ENCODE measurements at places on chromosomes 4 and X.

DNA sequence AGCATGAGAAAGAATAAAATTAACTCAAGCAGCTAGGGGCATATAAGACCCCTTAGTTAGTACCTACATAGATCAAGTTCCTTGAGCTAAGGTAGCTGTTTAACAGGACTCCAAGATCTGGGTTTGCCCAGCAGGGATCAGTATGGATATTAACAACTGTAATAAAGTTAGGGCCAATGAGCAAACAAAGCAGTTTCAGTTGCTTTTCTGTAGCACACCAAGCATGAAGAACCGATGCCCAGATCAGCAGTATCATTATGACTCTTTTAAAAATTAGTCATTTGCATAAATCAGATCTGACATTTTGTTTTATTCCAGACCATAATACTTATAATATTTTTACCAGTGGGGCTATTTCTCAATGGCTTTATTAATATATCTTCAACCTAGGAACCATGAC is 80.9 kb downstream of the C4orf33 start:
- no peak for DNase-seq

- DNase-seq: no peak
Observed at GRCh38 chr4:2689825-2690700, 66.1 kb downstream of the TNIP2 start.

- no peak for DNase-seq
Observed at GRCh38 chr4:121472937-121473721, 92.3 kb upstream of the QRFPR start.

DNA sequence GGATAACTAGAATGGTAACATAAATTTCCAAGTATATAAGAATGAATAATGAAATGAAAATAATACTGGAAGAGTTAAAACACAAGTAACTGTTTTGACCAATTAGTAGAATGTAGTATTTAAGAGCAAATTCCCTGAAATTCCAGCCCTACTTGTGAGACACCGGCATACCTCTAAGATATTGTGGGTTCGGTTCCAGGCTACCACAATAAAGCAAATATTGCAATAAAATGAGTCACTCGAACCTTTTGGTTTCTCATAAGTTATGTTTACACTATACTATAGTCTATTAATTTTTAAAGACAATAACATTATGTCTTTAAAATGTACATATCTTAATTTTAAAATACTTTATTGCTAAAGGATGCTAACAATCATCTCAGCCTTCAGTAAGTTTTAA is 15.2 kb upstream of the IQCM start:
- no peak for DNase-seq

- no peak for DNase-seq
Observed at GRCh38 chrX:34657726-34658070, 613 bp upstream of the TMEM47 start.

- DNase-seq: no peak
Observed at GRCh38 chr4:141124224-141124623, 9.0 kb downstream of the RNF150 start.

GRCh38 chr4:119664168-119664907 is 35.7 kb upstream of the PDE5A start:
- no peak for DNase-seq

DNA sequence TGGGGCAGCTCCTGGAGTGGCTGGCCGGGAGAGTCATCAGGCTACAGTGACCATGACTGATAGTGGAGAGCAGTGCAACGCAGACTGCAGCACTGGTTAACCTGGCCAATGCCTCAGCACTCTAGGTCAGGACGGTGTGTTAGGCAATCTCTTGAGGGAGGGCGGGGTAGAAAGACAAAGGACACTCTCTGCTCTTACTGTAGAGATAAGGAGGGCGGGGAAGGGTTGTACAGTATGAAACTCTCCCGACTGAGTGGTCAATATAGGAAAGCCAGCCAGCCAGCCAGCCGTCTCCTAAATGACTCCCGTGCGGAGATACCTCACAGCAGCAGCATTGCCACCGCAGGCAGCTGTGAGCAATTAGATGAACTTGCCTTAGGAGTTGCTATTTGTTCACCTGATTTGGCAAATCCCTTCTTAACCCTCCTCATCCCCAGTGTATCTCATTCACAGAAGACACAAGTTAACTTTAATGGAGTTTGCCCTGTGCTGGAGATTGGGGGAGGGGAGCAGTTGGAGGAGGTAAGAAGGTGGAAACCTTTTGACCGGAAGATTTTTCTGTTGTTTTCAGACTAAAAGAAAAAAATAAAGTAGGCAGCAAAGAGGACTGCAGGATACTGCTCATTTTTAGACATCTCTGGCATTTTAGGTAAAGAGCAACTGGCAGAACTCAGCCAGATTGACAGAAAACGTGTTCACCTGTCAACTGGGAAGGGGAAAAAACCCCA is 330.5 kb downstream of the HNRNPD start:
- DNase-seq: no peak

- no peak for DNase-seq
Observed at GRCh38 chr4:85498068-85498733, 23.3 kb downstream of the ARHGAP24 start.

DNA sequence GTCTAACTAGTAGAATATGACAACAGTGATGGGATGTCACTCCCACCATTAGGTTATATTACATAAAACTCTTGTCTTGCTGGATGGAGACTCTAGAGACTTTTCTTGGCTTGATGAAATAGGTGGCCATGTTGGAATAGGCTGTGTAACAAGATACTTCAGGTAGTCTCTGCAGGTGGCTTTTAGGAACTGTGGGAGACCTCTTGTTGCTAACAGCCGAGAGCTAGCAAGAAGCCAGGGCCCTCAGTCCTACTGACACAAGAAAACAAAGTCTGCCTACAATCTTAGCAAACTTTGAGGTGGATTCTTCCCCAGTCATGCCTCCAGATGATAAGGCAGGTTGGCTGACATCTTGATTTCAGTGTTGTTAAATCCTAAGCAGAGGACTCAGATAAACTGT is 72.5 kb downstream of the GNL3L start:
- no peak for DNase-seq

GRCh38 chr4:87975466-87975865 is at the start of gene SPP1:
Gene SPP1 (plus strand): TSS chr4:87975714. CDS start chr4:87976896, 1,182 bp downstream.
- DNase-seq: no peak

DNA sequence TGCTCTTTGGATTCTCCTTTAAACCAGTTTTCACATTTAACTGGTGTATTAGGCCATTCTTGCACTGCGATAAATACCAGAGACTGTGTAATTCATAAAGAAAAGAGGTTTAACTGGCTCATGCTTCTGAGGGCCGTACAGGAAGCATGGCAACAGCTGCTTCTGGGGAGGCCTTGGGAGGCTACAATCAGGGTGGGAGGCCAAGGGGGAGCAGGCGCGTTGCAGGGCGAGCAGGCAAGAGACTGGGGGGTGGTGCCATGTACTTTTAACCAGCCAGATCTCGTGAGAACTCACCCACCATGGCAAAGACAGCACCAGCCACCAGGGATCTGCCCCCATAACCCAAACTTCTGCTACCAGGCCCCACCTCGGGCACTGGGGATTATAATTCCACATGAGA is 38.1 kb downstream of the RNF212 start:
- DNase-seq: no peak

DNA sequence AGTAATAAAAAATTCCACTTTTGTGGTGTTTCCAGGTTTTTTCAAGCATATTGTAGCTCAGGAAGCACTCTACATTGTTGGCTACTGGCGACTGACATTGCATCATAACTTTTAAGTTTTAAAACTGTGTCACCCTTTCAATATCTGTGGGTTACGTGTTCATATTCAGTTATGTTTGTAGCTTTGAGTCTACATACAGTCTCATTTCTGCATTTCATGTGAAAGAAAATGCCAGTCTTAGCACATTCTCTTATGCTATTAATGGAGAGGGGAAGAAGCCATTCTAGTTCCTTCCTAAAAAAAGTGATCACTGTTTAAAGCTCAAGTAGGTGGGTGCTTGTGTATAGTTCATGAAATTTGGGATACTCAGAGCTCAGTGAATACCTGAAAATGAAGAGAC is 38.1 kb downstream of the DIAPH2 start:
- no peak for DNase-seq

- DNase-seq: no peak
Observed at GRCh38 chr4:163697121-163697520, 202.6 kb downstream of the TMA16 start.

DNA sequence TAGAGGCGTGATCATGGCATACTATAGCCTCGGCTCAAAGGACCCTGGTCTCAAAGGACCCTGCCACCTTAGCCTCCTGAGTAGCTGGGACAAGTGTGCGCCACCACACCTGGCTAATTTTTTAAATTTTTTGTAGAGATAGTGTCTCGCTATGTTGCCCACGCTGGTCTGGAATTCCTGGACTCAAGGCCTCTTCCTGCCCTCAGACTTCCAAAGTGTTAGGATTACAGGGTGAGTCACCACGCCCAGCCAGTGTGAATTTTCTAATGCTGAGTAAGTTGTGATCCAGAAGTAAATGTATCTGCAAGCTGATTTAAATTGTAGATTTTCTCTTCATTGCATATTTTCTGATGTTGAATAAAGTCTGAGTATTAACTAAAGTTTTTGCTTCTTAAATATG is 2.6 kb upstream of the ZNF674 start:
- DNase-seq: no peak

DNA sequence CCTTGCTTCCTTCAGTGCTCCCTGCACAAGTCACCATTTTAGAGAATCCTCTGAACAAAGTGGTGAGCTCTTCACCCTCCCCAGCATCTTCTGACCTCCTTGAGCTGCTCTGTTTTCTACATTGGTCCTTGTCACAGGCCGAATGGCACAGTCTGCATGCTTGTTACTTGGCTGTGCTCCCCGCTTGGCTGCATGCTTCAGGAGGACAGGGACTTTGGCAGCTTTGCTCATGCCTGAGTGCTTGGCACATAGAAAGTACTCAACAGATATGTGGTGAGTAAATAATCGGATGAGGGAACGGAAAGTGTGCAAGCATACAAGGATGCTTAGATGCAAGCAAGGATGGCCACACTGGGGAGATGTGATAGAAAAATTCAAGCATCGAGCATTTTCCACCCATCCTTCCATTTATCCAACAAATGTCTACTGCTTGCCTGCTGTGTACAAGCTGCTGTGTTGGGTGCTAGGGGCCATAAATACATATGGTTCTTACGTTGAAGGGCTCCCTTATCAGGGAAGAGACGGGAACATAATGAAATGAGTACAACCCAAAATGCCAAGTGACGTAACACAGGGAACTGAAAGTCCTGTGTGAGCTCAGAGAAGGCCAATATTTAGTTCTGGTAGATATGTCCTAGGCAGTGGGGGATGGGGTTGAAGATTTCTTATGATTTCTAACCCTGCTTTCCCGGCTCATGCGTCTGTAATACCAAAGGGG is 31.2 kb downstream of the SLC2A9 start:
- DNase-seq: no peak

DNA sequence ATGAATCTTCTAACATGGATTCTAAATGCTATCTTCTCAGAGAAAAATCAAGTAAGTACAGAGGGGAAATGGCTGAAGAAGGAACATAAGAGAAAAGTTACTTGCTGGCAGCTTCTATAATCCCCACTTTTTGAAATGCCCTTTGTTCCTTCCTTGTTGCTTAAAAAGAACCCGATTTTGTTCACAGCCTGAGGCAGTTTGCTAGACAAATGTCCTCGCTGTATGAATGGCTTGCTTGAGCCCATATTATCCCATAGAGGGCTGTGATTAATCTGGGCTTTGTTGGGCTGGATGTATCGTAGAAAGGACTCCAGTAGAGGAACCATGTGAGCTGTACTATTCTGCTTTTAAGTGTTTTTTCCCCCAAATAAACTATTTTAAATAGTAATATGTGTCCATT is 134.3 kb upstream of the FGF13 start:
- DNase-seq: no peak

DNA sequence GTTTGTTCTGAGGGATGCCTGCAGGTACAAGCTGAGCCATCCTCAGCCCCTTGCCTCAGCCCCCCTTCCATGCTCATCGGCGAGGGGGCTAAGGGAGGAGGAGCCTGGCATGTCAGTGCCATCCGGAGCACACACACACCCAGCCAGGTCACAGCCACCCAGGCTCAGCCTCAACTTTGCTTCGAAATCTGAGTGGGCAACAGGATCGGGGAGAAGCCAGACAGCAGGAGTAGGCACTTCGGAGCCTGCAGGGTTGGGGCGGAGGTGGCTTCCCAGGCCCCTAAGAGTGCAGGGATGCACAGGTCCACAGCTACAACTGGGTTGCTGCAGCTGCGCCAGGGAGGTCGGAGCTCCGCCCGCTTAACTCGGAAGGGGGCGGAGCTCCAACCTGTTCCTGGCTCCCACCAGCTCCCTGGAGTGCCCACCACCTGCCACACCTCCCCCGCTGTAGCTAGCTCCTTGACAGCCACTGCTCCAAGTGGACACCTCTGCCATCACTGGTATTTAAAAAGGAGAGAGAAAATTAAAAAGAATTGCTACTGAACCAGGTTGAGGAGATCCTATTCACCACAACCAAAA is 192.9 kb upstream of the GALNT7 start:
- no peak for DNase-seq

- DNase-seq: no peak
Observed at GRCh38 chr4:85842540-85842939, 367.6 kb downstream of the ARHGAP24 start.

GRCh38 chr4:169650227-169650936 is 30.0 kb downstream of the CLCN3 start:
- no peak for DNase-seq

GRCh38 chr4:78552389-78553042 is 946 bp downstream of the ANXA3 start:
- DNase-seq: no peak

DNA sequence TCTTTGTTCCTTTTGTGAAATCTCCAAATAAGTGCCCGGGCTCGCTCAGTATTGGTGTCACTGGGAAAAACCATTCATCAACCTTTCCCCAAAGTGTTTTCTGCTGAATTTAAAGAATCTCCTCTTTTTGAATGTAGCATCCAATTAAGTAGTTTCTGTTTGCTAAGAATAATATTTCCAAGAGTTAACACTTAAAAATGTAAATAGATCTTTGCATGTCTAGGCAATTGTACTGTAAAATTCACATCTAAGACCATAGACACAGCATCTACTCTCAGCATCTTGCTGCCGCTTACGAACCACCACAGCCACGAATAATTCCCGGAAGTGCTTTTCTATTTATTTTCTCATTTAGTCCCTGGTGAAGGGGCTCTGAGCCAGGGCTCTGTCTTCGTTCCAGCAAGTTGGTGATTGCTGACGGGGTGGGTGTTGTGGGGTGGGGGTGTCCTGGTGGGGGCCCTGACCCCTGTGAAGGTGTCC is 1.4 kb downstream of the NSG1 start:
- DNase-seq: no peak

GRCh38 chr4:54727346-54727745 is 69.6 kb downstream of the KIT start:
- no peak for DNase-seq

- no peak for DNase-seq
Observed at GRCh38 chrX:17009856-17010625, 63.6 kb downstream of the REPS2 start.

- no peak for DNase-seq
Observed at GRCh38 chr4:112416464-112416863, 99.5 kb downstream of the NEUROG2 start.

GRCh38 chr4:55321707-55322264 is 24.3 kb upstream of the SRD5A3 start:
- peak; percentile 74 for DNase-seq

GRCh38 chr4:7655511-7656243 is 220.9 kb upstream of the PSAPL1 start:
- no peak for DNase-seq

- no peak for DNase-seq
Observed at GRCh38 chrX:47200385-47201150, 6.9 kb downstream of the UBA1 start.

GRCh38 chr4:134952305-134952704 is 750.7 kb upstream of the PABPC4L start:
- DNase-seq: no peak
